Suprapubic skin (tissue), 4 donors: ENCODE measurements at places on chromosomes 3 and 15.

GRCh38 chr3:7663771-7664170, 802.9 kb downstream of the GRM7 start:
- H3K27ac ChIP-seq: no peak overlapping the region
- H3K4me1 ChIP-seq: no peaks in the 10 kb centered on the region
- DNase-seq: no peak
- no peaks in the 10 kb centered on the region for H3K27me3 ChIP-seq
- H3K36me3 ChIP-seq: no peaks in the 10 kb centered on the region

GRCh38 chr15:70271422-70272088, 173.8 kb upstream of the TLE3 start:
- H3K4me1 ChIP-seq: peaks cover 30% of the 10 kb centered on the region
- H3K4me3 ChIP-seq: no peak overlapping the region
- H3K27ac ChIP-seq: peak overlapping the region; percentile 60
- no peaks in the 10 kb centered on the region for H3K27me3 ChIP-seq
- no peak for DNase-seq
- no peaks in the 10 kb centered on the region for H3K36me3 ChIP-seq

GRCh38 chr3:30440880-30441279, 165.5 kb upstream of the TGFBR2 start:
- H3K27me3 ChIP-seq: no peaks in the 10 kb centered on the region
- H3K27ac ChIP-seq: peak overlapping the region; percentile 48
- H3K36me3 ChIP-seq: no peaks in the 10 kb centered on the region
- no peak for DNase-seq

DNA sequence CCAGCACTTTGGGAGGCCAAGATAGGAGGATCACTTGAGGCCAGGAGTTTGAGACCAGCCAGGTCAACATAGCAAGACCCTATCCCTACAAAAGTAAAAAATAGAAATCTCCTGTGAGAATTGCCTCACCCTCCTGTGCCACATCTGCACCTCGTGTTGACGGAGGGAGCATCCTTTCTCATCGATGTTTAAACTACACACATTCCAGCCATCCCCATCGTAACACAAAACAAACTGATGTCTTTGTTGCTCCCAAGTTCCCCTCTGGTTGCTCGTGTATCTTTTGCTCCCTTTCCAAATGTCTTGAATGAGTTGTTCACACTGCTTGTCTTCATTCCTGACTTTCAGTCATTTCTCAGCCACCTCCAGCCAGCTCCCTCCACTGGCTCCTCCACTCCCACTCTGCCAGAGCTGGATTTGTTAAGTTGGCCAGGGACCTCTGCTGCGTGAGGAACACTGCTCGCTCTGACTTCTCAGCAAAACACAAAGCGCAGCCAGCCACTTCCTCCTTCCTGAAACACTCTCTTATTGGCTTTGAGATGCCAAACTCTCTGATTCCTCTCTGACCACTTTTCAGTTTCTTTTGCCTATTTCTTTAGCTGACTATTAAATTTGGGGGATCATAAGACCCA, 53.6 kb upstream of the ATP13A3 start:
- DNase-seq: peak; percentile 82
- H3K4me1 ChIP-seq: peaks cover 9% of the 10 kb centered on the region
- H3K4me3 ChIP-seq: no peak overlapping the region
- H3K36me3 ChIP-seq: no peaks in the 10 kb centered on the region
- H3K27ac ChIP-seq: no peak overlapping the region

GRCh38 chr3:143103652-143104051, 15.9 kb upstream of the CHST2 start:
- no peak overlapping the region for H3K27ac ChIP-seq
- no peaks in the 10 kb centered on the region for H3K27me3 ChIP-seq
- no peaks in the 10 kb centered on the region for H3K36me3 ChIP-seq

DNA sequence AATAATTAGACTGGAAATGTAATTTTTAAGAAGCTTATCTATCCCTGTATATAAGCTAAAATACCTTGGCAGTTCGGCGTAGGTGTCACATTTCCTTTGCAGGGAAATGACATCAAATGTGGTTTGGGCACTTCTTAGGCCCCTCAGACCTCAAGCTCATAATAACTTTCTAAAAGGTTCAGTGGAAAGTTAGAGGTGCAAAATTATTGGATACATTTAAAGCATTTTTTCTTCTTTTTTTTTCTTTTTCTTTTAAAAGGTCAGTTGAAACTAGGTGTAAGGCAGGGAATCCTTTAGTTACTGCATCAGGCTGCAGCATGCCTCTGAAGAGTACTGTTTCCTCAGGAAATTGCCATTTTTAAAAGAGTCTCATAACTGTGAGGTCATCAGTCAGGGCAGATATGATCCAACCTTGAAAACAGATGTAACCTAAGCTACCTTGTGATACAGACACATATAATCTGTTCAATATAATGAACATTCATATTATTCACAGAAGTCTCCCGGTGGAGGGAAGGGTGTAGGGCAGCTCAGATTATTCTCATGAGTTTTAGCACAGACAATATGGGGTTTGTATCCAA, 4.8 kb downstream of the SACM1L start:
- no peaks in the 10 kb centered on the region for H3K36me3 ChIP-seq
- no peak for DNase-seq
- no peaks in the 10 kb centered on the region for H3K27me3 ChIP-seq
- no peak overlapping the region for H3K4me3 ChIP-seq
- H3K27ac ChIP-seq: no peak overlapping the region
- peaks cover 53% of the 10 kb centered on the region for H3K4me1 ChIP-seq

GRCh38 chr3:135650309-135650708, 315.2 kb upstream of the PPP2R3A start:
- H3K27me3 ChIP-seq: no peaks in the 10 kb centered on the region
- no peak overlapping the region for H3K4me3 ChIP-seq
- H3K36me3 ChIP-seq: no peaks in the 10 kb centered on the region
- no peak overlapping the region for H3K27ac ChIP-seq
- no peaks in the 10 kb centered on the region for H3K4me1 ChIP-seq
- no peak for DNase-seq

- H3K4me1 ChIP-seq: peaks cover 33% of the 10 kb centered on the region
- H3K27ac ChIP-seq: no peak overlapping the region
Observed at GRCh38 chr3:129252748-129253147, 3.3 kb downstream of the COPG1 start.

DNA sequence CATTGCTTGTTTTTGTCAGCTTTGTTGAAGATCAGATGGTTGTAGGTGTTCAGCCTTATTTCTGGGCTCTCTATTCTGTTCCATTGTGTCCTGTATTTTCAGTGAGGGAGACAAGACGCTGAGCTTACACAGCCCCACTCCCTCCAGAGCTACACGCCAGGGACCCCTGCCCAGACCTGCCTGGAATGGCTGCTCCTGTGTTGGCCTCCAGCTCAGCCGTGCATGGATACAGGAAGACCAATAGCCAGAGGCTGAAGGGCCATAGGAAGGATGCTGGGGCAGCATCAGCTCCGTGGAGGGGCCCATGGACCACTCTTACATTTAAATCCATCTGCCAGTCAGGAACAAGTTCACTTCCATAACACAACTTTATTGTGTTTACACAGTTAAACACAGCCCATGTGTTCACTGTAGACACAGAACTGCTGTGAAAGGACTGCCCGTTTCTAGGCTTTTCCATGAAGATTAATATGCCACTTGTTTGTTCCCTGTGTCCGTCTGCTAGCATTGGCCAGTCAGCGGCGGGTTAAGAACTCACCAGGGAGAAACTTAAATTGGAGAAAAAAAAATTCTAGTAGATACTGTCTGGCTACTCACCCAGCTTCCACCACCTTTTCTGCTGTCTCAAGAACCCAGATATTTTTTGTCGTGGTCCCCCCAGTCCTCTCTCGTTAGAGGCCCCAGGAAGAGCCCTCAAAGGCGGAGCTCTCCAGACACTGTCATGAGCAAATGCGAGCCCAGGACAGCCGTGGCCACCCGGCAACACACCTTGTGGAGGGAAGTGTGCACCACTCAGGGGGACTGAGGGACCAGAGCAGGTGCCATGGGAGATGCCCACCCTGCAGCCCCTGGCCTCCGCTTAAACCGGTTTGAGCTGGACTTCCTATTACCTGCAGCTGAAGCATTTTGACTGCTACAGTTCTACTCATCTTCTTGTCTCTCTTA, 142.3 kb upstream of the MEF2A start:
- no peaks in the 10 kb centered on the region for H3K36me3 ChIP-seq
- peak; percentile 65 for DNase-seq
- no peak overlapping the region for H3K27ac ChIP-seq
- no peak overlapping the region for H3K4me3 ChIP-seq
- peaks cover 25% of the 10 kb centered on the region for H3K4me1 ChIP-seq

DNA sequence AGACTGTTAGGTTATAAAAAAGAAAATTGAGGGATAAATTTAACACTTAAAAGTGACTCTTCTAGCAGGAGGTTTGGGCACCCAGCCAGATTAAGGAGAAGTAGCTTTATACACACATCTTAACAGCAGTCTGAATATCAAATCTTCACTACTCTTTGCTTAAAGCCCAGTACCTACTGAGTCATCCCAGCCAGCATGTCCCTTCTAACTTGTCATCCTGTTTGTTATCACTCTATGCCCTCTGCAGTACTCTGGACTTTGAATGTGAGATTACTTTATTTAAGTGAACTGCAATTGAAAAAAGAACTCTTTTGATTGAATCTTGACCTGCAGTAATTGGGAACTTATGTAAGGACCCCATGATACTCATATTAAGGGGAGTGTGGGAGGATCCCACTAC, 77.6 kb downstream of the FHIT start:
- no peaks in the 10 kb centered on the region for H3K36me3 ChIP-seq
- DNase-seq: no peak
- no peak overlapping the region for H3K4me3 ChIP-seq
- H3K27ac ChIP-seq: no peak overlapping the region
- no peaks in the 10 kb centered on the region for H3K4me1 ChIP-seq

GRCh38 chr3:72319194-72320094, 528.8 kb downstream of the SHQ1 start:
- H3K4me3 ChIP-seq: no peak overlapping the region
- peak overlapping the region; percentile 60 for H3K27ac ChIP-seq
- no peaks in the 10 kb centered on the region for H3K27me3 ChIP-seq
- H3K4me1 ChIP-seq: peaks cover 31% of the 10 kb centered on the region

GRCh38 chr15:58678683-58679082, 70.8 kb downstream of the ADAM10 start:
- no peaks in the 10 kb centered on the region for H3K27me3 ChIP-seq
- no peaks in the 10 kb centered on the region for H3K4me1 ChIP-seq
- no peak for DNase-seq

DNA sequence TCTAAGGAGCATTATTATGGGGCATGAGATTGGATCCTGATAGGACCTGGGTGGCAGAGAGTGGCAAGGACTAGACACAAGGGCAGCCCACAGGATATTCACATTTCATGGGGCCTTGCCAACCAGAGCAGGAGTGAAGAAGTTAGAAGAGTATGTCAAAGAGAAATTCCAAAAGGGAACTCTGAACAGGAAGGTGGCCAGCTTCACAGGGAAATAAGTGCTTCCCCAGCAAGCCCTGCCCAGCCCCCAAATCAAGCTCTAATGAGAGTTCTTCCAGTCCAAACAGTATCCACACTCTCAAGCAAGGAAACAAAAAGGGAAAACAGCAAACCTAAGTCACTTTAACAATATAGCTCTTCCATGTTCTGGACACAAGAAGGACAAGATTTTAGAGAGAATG, 130.2 kb upstream of the COL8A1 start:
- H3K4me3 ChIP-seq: no peak overlapping the region
- H3K4me1 ChIP-seq: peaks cover 12% of the 10 kb centered on the region
- no peak for DNase-seq
- H3K27ac ChIP-seq: no peak overlapping the region

DNA sequence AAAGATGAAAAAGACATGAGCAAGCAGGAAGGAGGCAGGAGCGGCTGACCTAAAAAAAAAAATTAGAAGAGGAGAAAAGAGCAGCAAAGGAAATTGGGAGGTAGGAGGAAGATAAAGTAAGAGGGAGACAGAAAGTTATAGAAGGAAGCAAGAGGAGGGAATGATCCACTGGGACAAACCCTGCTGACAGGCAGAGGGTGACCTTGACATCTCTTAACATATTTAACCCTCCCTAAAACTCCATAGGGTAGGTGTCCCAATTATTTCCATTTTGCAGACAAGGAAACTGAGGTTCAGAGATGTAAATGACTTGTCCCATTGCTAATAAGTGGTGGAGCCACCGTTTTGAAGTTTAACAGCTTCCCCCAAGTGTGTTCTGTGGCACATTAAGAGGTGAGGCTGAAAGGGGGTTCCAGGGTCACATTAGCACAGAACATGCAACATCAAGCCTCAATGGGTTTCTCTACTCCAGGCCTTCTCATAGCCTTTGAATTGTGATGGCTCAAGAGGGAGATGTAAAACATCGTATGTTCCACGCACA, 37.4 kb upstream of the PRICKLE2 start:
- H3K4me3 ChIP-seq: no peak overlapping the region
- DNase-seq: no peak
- peaks cover 38% of the 10 kb centered on the region for H3K4me1 ChIP-seq
- no peaks in the 10 kb centered on the region for H3K27me3 ChIP-seq
- no peak overlapping the region for H3K27ac ChIP-seq

- no peak overlapping the region for H3K27ac ChIP-seq
- H3K36me3 ChIP-seq: no peaks in the 10 kb centered on the region
- DNase-seq: no peak
- H3K4me1 ChIP-seq: peaks cover 7% of the 10 kb centered on the region
- H3K27me3 ChIP-seq: peaks cover 8% of the 10 kb centered on the region
Observed at GRCh38 chr3:186425788-186426730, 64.0 kb upstream of the DGKG start.

- H3K4me3 ChIP-seq: peak overlapping the region; percentile 90
- peaks cover 20% of the 10 kb centered on the region for H3K36me3 ChIP-seq
- H3K4me1 ChIP-seq: peaks cover 32% of the 10 kb centered on the region
- DNase-seq: no peak
Observed at GRCh38 chr3:88150371-88150770, 612 bp downstream of the C3orf38 start.

DNA sequence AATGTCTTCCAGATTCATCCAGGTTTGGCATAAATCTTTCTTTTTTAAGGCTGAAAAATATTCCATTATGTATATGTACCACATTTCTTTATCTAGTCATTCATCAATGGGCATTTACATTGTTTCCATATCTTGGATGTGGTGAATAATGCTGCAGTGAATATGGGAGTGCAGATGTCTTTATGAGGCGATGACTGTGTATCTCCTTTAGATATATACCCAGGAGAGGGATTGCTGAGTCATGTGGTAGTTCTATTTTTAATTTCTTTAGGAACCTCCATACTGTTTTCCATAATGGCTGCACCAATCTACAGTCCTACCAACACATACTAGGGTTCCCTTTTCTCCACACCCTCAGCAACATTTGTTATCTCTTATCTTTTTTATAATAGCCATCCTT, 96.3 kb downstream of the LRRC28 start:
- H3K36me3 ChIP-seq: no peaks in the 10 kb centered on the region
- no peak overlapping the region for H3K4me3 ChIP-seq

GRCh38 chr3:27360113-27361078, 8.8 kb downstream of the NEK10 start:
- H3K4me3 ChIP-seq: no peak overlapping the region
- H3K27ac ChIP-seq: no peak overlapping the region
- no peaks in the 10 kb centered on the region for H3K27me3 ChIP-seq

- no peaks in the 10 kb centered on the region for H3K36me3 ChIP-seq
- DNase-seq: no peak
- H3K4me3 ChIP-seq: no peak overlapping the region
- no peak overlapping the region for H3K27ac ChIP-seq
Observed at GRCh38 chr3:16088496-16088895, 86.0 kb upstream of the GALNT15 start.

GRCh38 chr3:139322346-139322745, 21.5 kb upstream of the MRPS22 start:
- DNase-seq: no peak
- no peaks in the 10 kb centered on the region for H3K36me3 ChIP-seq
- no peak overlapping the region for H3K27ac ChIP-seq
- H3K27me3 ChIP-seq: peaks cover 5% of the 10 kb centered on the region
- H3K4me1 ChIP-seq: no peaks in the 10 kb centered on the region

- no peak for DNase-seq
- H3K27me3 ChIP-seq: peaks cover 66% of the 10 kb centered on the region
- H3K36me3 ChIP-seq: peaks cover 4% of the 10 kb centered on the region
- H3K27ac ChIP-seq: no peak within 1 kb of the TSS
- H3K4me3 ChIP-seq: peak within 1 kb of the TSS; percentile 50
Observed at GRCh38 chr3:184261270-184261853, at the start of gene CAMK2N2. Gene CAMK2N2 (minus strand): TSS chr3:184261553. CDS start chr3:184261285, 268 bp downstream.
